ENCODE measurements at places on chromosomes 6 and 20.

DNA sequence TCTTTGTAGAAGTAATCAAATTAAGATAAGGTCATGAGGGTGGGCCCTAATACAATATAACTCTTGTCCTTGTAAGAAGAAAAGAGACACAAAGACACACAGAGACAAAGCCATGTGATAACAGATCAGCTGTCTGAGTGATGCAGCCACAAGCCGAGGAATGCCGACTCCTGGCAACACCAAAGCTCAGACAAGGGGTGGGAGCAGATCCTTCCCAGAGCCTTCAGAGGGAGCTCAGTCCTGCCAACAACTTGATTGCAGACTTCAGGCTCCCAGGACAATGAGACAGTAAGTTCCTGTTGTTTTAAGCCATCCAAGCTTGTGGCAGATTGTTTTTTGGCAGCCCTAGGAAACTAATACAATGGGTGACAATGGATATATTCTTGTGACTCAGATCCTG, 325.0 kb upstream of the AGPAT4 start:
- H3K4me3 ChIP-seq = no peak overlapping the region
- DNase-seq = no peak

GRCh38 chr6:127786109-127786508, 114.7 kb downstream of the THEMIS start:
- H3K27me3 ChIP-seq = no peaks in the 10 kb centered on the region
- H3K4me1 ChIP-seq = peaks cover 69% of the 10 kb centered on the region
- DNase-seq = no peak
- H3K36me3 ChIP-seq = peaks cover 22% of the 10 kb centered on the region
- H3K27ac ChIP-seq = no peak overlapping the region
- H3K4me3 ChIP-seq = no peak overlapping the region

DNA sequence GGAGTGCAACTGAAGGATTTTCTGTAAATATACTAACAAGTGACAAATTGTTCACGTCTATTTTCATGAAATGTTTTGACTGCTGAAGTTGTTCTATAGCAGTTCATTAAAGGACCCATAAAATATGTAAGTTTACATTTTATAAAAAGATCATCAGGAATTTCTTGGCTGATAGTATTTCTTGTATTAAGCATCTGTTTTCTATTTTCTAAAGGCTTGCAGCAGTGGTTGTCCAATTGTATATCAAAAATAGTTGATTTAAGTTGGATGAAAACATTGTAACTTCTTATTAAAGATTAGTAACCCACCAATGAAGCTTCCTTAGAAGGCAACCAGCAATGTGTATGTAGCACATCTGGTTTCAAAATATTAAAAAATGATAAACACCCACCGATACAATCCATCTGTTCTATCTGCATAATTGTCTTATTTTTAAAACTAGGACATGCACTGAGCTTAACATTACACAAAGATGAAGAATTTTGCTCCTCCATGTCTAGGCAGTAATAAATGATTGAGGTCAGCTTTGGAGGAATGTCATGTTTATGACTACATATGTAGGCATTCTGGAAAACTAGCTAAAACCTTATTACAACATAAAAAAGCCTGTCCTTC, 301.3 kb upstream of the TCF21 start:
- no peak overlapping the region for H3K27ac ChIP-seq
- no peaks in the 10 kb centered on the region for H3K4me1 ChIP-seq
- no peak overlapping the region for H3K4me3 ChIP-seq

DNA sequence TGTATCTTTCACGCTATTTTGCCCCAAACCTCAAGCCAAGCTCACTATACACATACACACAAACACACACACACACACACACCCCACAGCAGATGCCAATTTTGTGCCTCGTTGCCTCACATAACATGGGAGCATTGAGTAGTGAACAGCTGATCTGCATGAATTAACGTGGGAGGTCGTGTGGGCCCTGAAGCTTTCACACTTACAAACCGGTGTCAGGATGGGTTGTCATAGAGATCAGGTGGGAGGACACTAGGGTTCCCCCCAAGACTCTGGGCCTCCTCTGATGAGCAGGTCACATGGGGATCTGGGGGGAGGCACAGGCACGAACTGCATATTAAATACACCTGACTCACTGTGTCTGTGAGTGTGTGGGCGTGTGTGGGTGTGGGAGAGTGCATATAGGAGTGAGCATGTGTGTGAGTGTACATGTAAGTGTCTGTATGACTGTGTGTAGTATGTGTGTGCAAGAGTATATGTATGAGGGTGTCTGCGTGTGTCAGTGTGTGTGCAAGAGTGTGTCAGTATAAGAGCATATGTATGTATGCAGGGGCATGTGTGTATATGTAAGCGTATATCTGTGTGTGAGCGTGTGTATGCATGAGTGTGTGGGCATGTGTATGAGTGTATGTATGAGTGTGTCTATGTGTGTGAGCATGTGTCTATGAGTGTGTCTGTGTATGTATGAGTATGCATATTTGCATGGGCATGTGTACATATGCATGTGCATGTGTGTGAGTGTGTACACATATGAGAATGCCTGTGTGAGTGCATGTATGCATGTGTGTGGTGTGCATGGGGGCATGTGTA, 370.4 kb downstream of the PREX1 start:
- no peak overlapping the region for H3K27ac ChIP-seq
- no peak overlapping the region for H3K4me3 ChIP-seq
- no peak for DNase-seq
- peaks cover 4% of the 10 kb centered on the region for H3K27me3 ChIP-seq
- no peaks in the 10 kb centered on the region for H3K36me3 ChIP-seq

- no peaks in the 10 kb centered on the region for H3K36me3 ChIP-seq
- peaks cover 13% of the 10 kb centered on the region for H3K27me3 ChIP-seq
- H3K27ac ChIP-seq = no peak overlapping the region
- no peak for DNase-seq
Measured at GRCh38 chr6:12849809-12850198, 133.2 kb downstream of the PHACTR1 start.

- peaks cover 3% of the 10 kb centered on the region for H3K36me3 ChIP-seq
- DNase-seq = no peak
- no peaks in the 10 kb centered on the region for H3K27me3 ChIP-seq
- H3K4me1 ChIP-seq = peaks cover 25% of the 10 kb centered on the region
- no peak overlapping the region for H3K4me3 ChIP-seq
Measured at GRCh38 chr6:21164768-21165326, 428.7 kb upstream of the SOX4 start.

- no peaks in the 10 kb centered on the region for H3K27me3 ChIP-seq
- H3K36me3 ChIP-seq = no peaks in the 10 kb centered on the region
- H3K4me3 ChIP-seq = peak overlapping the region; percentile 92
- no peak overlapping the region for H3K27ac ChIP-seq
Measured at GRCh38 chr6:149751239-149751638, 1.7 kb downstream of the PCMT1 start.

DNA sequence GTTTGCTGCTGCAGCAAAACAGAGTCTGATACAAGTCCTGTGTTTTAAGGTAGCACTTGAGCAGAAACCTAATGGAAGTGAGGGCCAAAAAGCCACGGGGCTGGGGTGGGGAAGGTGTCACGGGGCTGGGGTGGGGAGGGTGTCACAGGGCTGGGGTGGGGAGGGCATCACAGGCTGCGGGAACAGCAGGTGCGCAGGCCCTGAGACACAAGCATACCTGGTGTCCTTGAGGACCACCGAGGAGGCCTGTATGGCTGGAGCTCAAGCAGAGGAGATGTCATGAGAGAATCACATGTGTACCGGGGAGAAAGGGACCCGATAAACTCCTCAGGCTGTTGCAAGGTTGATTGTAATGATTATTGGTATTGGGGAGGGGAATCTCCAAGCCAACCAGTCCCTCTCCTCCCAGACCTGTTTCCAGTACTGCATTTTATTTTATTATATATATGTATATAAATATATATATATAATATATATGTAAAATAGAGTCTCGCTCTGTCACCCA, 13.6 kb upstream of the SPO11 start:
- no peaks in the 10 kb centered on the region for H3K4me1 ChIP-seq
- H3K4me3 ChIP-seq = no peak overlapping the region
- H3K27me3 ChIP-seq = peaks cover 5% of the 10 kb centered on the region
- no peak overlapping the region for H3K27ac ChIP-seq
- no peaks in the 10 kb centered on the region for H3K36me3 ChIP-seq

- peaks cover 14% of the 10 kb centered on the region for H3K4me1 ChIP-seq
- H3K27me3 ChIP-seq = no peaks in the 10 kb centered on the region
- DNase-seq = no peak
- no peak overlapping the region for H3K27ac ChIP-seq
- H3K4me3 ChIP-seq = no peak overlapping the region
Measured at GRCh38 chr20:5188736-5189135, 61.9 kb downstream of the CDS2 start.

DNA sequence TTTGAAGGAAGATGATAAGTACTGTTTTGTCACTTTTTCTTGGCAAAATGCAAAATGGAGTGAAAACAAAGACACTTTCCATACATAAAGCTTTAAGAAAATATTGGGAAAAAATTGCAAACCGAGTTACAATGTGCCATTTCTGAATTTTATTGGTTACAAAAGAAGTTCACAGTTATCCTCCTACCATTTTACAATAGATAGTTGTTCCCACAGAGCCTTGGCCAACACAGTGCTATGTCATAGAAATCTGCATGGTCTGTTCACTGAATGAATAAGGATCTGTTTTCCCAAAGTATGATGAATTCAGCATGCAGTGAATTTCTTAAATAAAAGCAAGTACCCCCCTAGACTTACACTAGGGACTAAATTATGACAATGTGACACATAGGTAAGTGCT, 268.2 kb upstream of the POU3F2 start:
- no peaks in the 10 kb centered on the region for H3K4me1 ChIP-seq
- no peak overlapping the region for H3K27ac ChIP-seq
- no peak for DNase-seq
- no peaks in the 10 kb centered on the region for H3K36me3 ChIP-seq

All from activated naive CD8-positive, alpha-beta T cell treated with anti-CD3 and anti-CD28 coated beads, Interleukin-2, amount 50 U/mL, for 24 hours (primary cell).